ENCODE measurements at places on chromosomes 1 and 21.

GRCh38 chr1:53066488-53066887 lies 4.5 kb downstream of the PODN start:
- no peak for DNase-seq

- no peak for DNase-seq
Observed at GRCh38 chr1:16174886-16175598, 19.2 kb upstream of the EPHA2 start.

- peak; percentile 91 for DNase-seq
Observed at GRCh38 chr1:219555031-219555692, 57.7 kb downstream of the ZC3H11B start.

- peak; percentile 67 for DNase-seq
Observed at GRCh38 chr1:63148825-63149645, 173.3 kb upstream of the FOXD3 start.

GRCh38 chr1:919271-919872 lies 4.4 kb upstream of the SAMD11 start:
- no peak for DNase-seq

- DNase-seq = no peak
Observed at GRCh38 chr1:26548841-26549240, 19.3 kb downstream of the RPS6KA1 start.

DNA sequence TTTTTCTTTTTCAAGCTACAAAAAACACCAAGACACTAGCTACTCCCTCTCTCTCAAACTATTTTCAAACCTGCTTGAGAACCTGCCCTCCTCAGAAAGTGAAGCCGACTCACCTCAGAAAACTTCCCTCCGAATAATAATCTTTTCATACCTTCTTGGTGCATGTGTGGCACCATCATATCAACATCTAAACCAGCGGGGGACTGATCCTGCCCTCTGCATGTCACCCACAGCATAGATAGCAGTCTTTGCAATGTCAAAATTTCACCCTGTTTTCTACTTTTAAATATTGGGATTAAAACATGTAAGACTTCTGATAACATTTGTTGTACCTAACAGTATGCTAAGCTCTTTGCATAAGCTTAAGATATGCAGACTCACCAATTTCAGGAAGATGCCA lies 1260.3 kb downstream of the PLA2G4A start:
- DNase-seq = no peak

- no peak for DNase-seq
Observed at GRCh38 chr1:6897138-6897537, 111.9 kb downstream of the CAMTA1 start.

DNA sequence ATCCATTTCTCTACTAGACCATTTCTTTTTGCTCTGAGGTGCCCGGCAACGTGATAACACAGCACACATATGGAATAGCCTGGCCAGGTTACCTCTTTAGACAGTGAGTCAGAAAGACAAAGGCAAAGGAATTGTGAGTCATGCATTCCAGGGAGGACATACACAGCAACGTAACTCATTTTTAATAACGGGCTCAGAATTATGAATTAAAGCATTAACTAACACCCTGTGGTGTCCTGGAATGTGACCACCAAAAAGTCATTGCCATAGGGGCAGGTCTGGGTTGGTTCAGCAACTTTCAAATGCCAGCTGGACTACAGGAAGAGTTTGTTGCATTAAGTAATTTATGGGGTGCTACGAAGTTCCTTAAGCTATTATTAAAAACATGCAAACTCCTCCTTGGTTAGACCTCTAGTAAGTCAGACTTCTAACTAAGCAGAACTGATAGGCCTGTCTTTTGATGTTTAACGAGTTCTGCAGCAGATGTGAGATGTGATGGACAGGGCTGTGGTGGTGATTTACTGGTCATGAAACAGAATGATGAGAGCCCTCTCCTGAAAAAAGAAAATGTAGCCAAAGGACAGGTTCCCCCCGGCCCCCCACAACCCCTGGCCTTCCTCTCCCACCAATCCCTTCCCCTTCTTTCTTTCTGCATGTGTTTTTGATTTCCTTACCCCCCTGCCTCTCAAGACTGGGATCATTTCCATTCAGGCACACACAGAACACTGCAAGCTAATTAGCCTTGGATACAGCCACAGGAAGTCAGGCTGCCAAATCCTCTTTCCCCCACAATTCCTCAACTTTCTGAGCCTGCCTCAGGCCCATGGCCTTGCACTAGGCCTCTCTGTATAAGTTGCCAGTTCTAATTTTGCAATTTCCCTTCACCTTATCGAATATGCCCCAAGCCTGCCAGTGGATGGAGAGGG lies 88.9 kb upstream of the HAO2 start:
- DNase-seq = peak; percentile 83

DNA sequence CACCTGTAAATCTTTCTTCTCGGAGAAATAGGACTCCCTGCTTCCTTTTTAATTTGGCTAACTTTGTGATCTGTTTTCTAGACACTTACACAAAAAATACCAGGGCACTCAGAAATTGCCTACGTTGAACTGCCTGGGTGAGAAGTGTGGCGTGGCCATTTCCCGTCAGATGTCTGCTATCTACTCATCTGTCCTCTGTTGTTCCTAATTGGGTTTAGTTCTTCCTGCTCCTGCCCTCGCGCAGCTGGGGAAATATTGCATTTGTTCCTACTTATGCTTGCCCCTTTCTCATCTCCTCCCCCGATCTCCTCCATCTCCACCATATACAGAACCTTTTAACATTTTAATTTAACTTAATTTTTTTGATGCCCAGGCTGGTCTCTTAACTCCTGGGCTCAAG lies 55.1 kb downstream of the CD58 start:
- no peak for DNase-seq

DNA sequence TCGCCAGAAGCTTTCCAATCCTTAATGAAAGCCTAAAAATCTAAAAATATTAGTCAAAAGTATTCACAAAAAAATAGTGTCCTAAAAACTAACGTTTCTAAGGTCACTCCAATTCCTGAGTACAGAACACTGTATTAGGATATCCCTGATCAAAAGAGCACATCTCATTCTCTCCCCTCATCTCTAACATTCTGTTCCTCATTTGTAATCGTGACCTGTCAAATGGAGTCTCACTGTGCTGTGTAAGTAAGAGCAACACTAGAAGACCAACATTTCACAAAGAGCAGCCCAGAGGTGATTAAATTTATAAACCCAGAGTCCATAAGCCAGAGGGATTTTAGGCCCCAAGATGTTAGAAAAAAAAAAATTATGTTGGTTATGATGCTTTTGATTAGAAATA lies 26.3 kb downstream of the RGS2 start:
- DNase-seq = no peak

DNA sequence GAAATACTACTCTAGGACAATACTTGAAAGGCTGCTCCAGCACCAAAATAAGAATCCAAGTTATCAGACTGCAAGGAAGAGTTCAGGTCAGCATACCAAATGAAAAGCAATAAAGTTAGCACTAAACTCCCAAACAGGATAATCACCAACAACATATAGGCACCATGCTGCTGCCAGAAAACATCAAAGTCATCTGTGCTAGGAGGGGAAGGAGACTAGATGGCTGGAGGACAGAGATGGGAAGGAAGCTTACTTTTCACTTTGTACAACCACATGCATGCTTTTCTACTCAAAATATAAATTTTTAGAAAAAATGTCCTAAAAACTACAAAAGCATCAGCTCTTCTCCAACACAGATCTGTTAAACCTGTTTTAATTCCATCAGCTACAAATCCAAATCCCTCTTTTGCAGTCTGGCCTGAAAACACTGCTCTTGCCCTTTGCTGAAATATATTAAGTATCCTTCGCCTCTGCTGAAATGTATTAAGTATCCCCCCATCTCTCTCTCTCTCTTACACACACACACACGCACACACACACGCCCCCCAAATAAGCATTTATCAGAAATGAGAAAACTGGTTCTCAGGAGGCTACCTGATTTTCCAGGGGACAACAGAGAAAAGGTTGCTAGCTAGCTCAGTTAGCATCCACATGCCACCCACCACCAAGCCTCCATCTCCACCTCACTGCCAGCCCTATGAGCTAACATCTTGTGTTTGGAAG lies 1.5 kb downstream of the GATAD2B start:
- DNase-seq = no peak

- no peak for DNase-seq
Observed at GRCh38 chr1:38624336-38625039, 235.1 kb downstream of the RRAGC start.

DNA sequence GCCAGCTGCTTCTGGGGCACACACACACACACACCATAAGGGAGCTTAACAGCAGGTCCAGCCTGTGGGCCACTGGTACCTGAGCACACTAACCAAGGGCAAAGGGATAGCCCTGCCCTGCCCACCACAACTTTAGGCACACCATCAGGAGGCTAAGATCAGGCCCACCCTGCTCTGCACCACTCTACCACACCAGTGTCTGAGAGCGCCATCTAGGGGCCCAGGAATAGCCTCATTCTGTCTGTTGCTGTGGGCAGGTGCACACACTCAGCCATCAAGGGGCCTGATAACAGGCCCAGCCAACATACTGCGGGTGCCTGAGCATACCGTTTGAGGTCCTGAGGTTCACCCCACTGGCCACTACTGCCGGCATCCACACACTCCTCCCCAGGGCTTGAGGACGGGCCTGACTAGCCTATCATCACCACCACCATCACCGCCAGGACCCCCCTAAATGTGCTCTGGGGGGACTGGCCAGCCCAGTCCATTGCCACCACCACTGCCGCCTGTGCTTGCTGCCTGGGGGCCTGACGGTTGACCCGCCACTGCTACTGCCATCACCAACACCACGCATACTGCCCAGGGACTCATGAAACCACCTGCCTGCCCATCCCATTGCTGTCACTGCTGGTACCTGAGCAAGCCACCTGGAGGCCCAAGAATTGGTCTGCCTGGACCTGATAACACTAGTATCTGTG lies 31.3 kb downstream of the NSL1 start:
- DNase-seq = no peak

- no peak for DNase-seq
Observed at GRCh38 chr1:100070201-100070939, 62.4 kb downstream of the SASS6 start.

DNA sequence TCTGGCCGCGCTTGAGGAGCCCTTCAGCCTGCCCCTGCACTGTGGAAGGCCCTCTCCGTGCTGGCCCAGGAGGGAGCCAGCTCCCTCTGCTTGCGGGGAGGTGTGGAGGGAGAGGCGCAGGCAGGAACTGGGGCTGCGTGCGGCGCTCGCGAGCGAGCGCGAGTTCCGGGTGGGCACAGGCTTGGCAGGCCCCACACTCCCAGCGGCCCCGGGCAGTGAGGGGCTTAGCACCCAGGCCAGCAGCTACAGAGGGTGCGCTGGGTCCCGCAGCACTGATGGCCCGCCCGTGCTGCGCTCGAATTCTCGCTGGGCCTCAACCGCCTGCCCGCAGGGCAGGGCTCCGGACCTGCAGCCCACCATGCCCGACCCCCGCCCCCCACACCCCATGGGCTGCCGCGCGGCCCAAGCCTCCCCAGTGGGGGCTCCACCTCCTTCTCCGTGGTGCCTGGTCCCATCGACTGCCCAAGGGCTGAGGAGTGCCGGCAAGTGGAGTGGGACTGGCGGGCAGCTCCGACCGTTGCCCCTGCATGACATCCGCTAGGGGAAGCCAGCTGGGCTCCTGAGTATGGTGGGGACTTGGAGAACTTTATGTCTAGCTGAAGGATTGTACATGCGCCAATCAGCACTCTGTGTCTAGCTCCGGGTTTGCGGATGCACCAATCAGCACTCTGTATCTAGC lies 46.0 kb downstream of the COL24A1 start:
- no peak for DNase-seq

DNA sequence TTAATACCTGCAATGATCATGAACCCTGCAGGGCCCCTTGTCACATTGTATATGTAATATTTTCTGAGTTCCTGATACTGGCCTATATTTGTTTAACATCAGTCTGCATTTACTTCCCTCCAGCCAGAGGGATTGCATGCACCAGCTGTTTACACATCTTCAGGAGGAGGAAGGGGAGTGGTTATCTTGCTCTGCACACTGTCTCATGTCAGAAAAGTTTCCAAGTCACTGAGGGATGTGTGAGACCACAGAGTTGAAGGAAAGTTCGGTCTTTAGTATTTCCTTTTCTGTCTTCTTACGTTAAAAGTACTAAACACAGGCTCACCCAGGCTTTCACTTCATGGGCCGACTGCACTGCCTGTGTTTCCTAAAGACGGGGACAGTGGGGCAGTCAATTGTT lies 574.1 kb downstream of the LMO4 start:
- peak; percentile 74 for DNase-seq

- DNase-seq = no peak
Observed at GRCh38 chr1:152014943-152015342, 21.3 kb upstream of the S100A10 start.

- peak; percentile 68 for DNase-seq
Observed at GRCh38 chr1:176866011-176866714, 298.3 kb downstream of the ASTN1 start.

- DNase-seq = no peak
Observed at GRCh38 chr1:168972225-168972624, 134.3 kb upstream of the ATP1B1 start.

DNA sequence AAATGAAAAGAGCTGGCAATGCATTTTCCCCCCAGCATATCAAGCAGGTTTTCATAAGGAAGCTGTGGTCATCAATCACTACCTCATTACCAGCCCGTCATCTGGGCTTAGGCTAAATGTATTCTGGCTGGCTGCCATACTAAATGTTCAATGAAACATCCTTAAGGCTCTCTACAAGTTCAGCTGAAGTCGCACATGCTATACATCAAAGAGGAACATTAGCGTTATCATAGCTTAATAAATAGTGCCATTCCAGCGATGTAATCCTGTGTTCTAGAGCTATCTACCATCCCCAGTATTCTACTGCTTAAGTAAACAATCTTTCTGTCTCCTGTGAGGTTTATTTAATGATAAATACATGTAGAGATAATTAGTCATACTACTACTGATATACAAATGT lies 288.8 kb downstream of the DPYD start:
- peak; percentile 57 for DNase-seq

DNA sequence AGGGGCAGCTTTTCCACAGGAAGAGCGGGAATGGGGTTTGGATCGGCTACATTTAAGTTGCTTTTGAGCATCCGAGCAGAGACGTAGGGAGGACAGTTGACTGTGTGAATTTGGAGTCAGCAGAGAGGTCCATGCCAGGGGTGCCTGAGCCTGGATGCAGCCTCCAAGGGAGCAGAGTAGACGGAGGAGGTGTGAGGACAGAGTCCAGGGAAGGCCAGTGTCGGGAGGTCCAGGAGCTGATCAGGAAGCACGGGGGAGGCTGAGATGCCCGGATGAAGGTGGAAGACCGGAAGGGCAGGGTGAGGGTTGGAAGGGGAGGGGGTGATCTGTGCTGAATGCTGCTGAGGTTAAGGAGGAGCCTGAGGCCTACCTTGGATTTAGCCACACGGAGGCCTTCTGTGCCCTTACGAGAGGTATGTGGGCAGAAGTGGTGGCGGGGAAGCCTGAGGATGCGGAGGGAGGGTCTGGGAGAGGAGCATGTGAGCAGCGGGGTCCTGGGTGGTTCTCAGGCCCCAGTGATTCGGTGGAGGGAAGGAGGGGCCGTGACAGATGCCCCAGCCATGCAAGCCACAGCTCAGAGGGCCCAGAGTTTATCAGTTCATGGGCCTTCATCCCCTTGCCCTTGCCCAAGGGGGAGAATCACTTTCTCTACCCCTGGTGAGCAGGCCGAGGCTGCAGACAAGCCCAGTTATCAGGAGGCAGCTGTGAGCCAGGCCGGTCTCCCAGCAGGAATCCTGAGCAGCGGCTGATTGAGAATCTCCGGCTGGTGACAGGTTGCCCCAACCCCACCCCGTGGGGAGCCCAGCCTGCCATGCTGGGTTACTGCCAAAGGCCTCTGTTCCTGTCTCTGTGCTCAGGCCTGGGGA lies 54.0 kb upstream of the ACTL8 start:
- DNase-seq = no peak

- peak; percentile 13 for DNase-seq
Observed at GRCh38 chr1:79929356-79929755, 922.8 kb upstream of the ADGRL4 start.

GRCh38 chr1:150151291-150152181 lies 1.8 kb downstream of the PLEKHO1 start:
- DNase-seq = no peak
